Stimulated activated memory B cell treated with anti-CD40 and anti-IgM and Interleukin-4, amounts not matched to agents 10 μg/mL and 1 μg/mL and 100 μg/mL, for 72 hours (primary cell): ENCODE measurements at places on chromosomes 7 and 10.

- no peak for ATAC-seq
These were observed 34.3 kb downstream of the SGPL1 start for GRCh38 chr10:70850097-70850496.

GRCh38 chr10:77398986-77399755, 238.4 kb downstream of the KCNMA1 start:
- no peak for ATAC-seq

GRCh38 chr7:44590910-44591309, 8.9 kb upstream of the TMED4 start:
- ATAC-seq = no peak

DNA sequence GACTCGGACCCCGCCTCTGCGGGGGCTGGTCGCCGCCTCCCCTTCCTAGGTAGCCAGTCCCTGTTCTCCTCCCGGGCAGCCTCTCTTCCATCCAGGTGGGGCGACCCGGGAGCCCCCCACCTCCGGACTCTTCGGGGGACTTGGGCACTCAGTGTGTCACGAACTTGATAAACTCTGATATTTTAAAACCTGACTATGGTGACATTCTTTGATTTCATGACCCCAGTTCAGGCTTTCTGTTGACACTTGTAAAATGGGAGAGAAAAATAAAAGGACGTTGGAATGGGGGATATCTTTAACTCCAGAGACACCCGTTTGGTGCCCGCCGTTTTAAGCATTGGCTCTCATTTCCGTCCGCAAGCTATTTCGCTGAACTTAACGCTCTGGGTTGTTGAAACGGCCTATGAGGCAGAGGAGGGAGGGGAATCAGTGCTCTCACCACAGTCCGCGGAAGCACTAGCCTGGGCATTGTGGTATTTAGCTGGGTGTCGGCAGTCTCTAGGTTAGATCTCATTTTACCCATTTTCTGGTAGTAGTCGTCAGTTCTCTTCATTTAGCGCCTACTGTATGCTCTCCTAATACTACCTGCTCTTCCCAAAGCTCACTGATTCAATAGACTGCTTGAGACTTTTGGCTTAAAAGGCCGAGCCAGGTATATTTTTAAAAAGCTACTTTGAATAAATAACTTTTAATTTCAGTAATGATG, 738 bp downstream of the VPS26A start:
- ATAC-seq = peak; percentile 57

- ATAC-seq = no peak
These were observed 19.2 kb downstream of the MMRN2 start for GRCh38 chr10:86938260-86938659.
